ENCODE measurements at places on chromosomes 5 and 9.

DNA sequence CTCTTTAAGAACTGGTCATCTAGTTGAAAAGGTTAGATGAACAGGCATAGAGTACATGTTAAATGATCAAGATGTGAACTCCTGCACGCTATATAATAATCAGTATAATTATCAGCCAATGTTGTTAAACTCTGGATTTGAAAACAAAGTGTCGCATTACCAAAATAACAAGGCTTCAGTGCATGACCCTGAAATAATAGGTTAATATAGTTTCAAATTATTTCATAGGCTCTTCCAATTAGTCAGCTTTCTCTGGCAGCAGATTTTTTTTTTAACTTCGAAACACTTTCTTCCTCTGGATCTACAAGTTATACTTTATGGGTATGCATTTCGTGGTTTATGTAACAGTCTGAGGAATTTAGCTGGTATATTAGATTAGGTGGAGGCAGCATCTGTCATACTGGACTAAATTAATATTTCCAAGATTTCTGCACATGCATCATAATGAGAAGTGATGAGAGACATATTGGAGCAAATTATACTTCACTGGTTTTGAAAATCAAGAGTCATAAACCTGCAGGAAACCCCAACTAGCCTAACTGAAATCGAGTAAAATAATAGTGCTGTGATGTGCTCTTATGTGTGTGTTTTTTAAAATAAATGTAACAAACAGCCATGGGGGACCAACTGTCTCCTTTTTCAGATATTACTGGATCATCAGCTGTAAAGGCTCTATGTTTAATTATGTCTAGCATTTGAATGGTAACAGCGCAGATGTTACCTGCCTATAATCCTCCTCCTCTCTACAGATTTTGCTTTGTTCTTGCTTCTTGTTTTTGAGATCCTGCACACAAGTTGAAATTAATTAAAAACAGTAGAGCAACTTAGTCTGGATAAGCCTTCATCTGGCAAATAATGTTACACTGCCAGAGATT lies 85.9 kb upstream of the CKMT2 start:
- DNase-seq = no peak

- no peak for DNase-seq
Observed at GRCh38 chr9:114503009-114503408, 2.3 kb downstream of the WHRN start.

DNA sequence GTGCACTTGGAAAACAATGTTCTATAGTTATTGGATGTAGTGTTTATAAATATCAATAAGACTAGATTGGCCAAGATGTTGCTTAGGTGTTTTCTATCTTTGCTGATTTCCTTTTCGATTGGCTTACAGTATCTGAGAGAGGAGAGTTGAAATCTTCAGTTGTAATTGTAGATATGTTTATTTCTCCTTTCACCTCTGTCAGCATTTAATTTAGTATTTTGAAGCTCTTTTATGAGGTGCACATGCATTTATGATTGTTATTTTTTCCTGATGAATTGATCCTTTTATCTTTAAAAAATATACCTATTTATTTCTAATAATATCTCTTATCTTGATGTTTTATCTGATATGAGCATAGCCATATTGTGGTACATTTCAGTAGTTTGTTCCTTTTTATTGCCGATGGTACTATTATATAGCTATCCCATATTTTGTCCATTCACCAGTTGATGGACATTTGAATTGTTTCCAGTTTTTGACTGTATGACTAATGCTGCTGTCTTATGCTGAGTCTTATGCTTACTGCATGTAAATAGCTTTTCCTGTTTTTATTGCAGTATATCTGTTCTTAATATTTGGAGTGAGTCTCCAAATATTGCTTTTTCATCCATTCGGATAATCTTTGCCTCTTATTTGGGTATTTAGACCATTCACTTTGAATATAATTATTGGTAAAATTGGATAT lies 34.7 kb downstream of the ERCC6L2 start:
- DNase-seq = no peak

GRCh38 chr5:20680718-20681302 lies 692.8 kb upstream of the CDH18 start:
- DNase-seq = no peak

DNA sequence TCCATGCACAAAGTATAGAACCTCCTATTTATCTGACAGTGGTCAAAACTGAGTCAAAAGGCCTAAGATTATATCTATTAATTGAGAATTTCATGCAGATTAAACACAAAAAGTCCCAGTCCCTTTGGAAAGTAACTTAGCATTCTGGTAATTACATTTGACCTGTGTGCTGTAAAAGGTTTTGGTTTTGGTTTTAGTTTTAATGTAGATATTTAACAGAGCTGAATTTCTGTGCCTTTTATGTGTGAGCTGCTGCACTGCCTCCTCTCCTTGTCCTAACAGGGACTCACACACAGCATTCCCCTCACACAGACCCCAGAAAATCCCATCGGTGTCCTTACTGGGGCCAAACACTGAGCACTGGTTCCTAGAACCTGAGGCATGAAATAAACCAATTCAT lies 31.0 kb upstream of the FSD1L start:
- no peak for DNase-seq

Data from CD4-positive, alpha-beta T cell treated with Interferon gamma for 1 hour (primary cell).